ENCODE measurements at places on chromosomes 3 and 15.

DNA sequence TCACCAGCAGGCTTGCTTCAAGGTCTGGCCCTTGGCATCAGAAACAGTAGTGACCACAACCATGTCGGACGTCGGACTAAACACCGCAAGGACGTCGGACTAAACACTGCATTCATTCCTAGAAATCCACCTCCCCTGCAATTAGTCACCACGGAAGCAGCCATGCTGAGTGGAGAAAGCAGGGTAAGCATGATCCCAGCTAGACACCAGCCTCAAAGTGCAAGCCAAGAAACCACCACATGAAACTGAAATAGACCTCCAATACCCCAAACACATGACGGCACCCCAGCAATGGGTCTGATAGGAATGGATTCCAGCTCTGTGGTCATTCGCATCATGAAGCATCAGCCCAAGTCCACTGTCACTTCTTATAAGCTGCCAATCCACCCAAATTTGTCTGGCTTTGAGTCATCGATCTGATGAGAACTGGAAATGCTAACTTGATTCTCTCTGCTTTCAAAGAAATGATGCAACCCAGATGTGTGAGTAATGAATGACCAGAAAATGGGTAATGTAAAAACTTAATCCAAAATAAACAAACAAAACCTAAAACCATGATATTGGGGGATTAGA, 348.3 kb upstream of the TMCO5A start:
- DNase-seq: no peak

- no peak for DNase-seq
These were observed 82.8 kb downstream of the EBLN2 start for GRCh38 chr3:73144276-73144675.

- DNase-seq: no peak
These were observed 26.5 kb downstream of the CD200R1 start for GRCh38 chr3:112948346-112948838.

DNA sequence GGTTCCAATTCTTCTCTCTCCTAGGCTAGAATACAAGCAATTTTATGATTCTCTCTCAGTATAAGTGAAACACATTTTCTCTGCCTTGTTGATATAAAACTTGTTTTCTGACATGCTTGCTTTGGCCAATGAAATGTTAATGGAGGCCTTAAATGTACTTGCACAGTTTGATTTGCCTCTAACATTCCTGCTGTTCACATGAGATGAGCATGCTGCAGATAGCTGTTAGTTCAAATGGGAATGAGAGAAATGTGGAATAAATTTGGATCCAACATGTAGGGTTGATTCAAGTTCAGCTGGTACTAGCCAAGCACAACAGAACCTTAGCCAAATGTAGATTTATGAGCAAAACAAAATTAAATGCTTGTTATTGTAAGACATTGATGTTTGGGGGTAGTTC, 32.6 kb upstream of the FHIT start:
- no peak for DNase-seq

GRCh38 chr3:194833114-194833910, 147.6 kb downstream of the FAM43A start:
- no peak for DNase-seq

GRCh38 chr3:64440498-64440897, 215.2 kb upstream of the PRICKLE2 start:
- DNase-seq: no peak

GRCh38 chr3:82802501-82802900, 1041.1 kb upstream of the GBE1 start:
- DNase-seq: no peak

DNA sequence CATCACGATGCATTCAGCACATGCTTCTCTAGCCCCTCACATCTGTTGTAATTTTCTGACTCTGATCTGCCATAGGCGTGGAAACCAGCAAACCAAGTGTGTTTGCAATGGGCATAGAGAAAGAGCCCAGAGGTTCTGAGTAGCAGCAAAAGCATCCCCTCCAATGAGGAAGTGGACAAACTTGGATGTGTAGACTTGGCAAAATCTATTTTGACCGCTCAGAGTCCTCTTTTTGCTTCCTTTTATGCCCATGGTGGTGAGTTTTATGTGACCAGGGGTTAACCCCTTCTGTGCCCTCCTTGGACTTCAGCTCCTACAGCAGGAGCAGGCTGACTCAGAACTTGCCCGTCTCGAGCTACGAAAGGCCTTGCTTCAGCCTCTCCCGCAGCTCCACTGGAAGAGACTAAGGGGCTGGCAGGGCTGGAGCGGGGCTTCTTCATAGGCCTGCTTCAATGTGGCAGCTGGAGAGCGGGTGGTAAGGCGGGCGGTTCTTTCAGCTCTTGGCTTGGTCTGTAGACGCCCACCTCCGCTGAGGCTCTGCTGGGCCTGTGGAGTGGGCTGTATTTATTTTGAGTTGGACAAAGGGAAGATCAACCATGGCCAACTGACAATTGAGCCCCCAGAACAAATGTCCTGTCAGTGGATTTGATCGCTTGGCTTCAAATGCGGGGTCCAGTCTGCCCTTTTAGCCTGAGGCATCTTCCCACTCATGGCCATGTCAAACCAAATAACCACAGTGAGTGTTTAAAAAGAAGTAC, 6.5 kb upstream of the ETV5 start:
- DNase-seq: no peak

DNA sequence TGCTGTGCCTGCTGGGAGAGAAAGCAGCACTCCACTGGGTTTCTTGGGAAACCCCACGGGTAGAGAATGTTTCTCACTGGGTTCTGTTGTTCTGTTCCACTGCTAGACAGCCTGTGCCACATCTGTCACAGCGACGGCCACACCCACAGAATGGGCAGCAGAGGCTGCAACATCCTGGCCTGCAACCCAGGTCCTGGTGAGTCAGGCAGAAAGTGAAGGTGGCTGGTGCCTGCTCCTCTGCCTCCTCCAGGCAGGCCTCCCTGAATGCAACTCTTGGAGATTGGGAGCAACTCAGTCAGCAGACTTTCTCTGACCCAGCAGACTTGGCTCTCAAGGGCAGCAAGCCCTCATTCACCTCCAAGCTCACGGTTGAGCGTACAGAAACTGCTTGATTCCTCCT, 13.0 kb downstream of the C3orf18 start:
- no peak for DNase-seq

DNA sequence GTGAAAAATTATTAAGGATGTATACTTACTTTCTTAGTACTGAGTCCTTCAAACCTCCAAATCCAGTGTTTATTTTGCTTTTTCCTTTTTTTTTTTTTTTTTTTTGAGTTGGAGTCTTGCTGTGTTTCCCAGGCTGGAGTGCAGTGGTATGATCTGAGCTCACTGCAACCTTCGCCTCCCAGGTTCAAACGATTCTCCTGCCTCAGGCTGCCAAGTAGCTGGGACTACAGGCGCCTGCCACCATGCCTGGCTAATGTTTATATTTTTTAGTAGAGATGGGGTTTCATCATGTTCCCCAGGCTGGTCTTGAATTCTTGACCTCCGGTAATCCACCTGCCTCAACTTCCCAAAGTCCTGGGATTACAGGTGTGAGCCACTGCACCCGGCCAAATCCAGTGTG, 67.5 kb downstream of the KAT2B start:
- DNase-seq: no peak

DNA sequence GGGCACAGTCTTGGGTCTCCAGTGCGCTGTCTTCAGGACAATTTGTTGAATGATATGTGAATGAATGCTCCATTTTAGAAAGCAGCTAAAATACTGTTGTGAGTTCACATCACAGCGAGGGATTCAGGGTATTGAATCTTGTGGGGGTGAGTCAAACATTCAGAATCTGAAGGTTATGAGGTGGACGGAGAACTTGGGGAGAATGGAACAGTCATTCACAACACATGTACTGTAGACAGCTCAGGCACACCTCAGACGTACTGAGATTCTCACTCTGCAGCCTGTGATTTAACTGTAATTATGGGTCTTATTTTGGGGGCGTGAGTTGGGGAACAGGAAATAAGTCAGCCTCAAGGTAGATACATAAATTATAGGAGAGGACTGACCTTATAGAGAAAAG, 13.9 kb downstream of the CRYBG3 start:
- DNase-seq: no peak

DNA sequence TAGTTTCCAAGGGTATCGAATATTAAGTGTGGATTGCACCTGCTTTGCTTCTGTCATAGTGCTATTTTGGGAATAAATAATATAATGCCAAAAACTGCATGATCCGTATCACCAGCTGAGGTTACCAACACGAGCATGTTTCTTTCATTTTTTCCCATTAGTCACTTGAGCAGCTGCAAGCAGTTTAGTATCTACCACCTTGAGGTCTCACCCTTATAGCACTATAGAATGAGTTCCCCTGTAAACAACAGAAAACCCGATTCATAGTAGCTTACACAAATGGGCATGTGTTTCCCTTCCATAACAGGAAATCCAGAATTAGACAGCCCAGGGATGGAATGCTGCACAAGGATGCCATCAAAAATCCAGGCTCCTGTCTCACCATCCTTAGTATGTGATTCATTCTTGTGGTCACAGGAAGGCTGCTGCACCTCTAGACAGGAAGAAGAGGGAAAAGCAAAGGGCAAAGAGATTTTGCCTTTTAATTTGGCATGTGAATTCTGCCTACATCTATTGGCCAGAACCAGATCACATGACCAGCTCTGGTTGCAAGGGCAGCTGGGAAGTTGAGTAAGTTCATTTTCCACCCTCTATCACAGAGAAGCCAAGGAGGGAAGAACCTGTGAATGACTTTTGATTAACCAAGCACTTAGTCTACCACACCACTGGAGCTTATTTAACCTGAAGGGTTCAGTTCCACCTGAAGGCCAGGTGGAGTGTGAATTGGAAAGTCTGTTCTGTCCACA, 91.3 kb upstream of the SLC25A36 start:
- DNase-seq: no peak

GRCh38 chr3:46414739-46415138, 7.7 kb downstream of the CCRL2 start:
- DNase-seq: no peak

- no peak for DNase-seq
These were observed 118.7 kb downstream of the NUP210 start for GRCh38 chr3:13301286-13301987.

- no peak for DNase-seq
These were observed 5.9 kb upstream of the ADGRG7 start for GRCh38 chr3:100603469-100603868.

- DNase-seq: no peak
These were observed 75.7 kb downstream of the FAM43A start for GRCh38 chr3:194761384-194761783.

DNA sequence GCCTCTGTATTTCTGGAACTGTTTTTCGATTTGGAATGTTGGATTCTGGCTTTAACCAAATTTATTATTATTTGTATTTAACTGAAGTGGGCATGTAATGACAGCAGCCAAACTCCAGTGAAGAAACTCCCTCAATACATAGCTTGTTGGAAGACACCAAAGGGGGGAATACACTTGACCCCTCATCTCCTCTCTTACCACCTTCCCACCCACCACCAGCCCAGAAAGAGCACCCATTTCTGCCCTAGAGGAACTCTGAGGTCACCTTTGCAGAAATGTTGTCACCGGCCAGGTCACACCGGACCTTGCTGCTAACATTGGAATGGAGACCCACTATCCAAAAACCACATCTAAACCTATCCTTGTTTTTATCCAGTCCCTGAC, 58.6 kb upstream of the CA12 start:
- DNase-seq: no peak

- DNase-seq: no peak
These were observed 106.5 kb downstream of the ASB7 start for GRCh38 chr15:100708916-100709315.

GRCh38 chr3:139653582-139653981, 24.2 kb downstream of the NMNAT3 start:
- DNase-seq: no peak

GRCh38 chr15:37038716-37039106, 61.6 kb downstream of the MEIS2 start:
- no peak for DNase-seq

DNA sequence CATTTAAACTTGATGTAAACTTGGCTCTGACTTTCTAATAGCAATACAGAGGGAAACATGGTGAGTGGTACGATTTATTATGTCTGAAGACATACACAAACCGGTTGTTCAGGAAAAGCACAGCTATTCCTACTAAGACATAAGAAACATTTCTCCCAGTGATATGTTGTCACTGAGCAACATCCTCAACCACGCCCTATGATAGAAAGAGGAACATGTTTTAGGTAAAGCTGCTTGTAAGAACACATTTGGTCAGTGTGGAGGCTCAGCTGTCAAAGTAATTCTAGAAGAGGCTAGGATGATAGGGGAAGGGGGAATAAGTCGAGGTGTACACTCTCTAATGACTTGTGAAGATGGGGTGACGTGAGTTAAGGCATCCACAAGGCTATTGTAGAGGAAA, 42.7 kb upstream of the B3GNT5 start:
- DNase-seq: no peak

- DNase-seq: no peak
These were observed 4.8 kb upstream of the BCL6 start for GRCh38 chr3:187750006-187750512.

DNA sequence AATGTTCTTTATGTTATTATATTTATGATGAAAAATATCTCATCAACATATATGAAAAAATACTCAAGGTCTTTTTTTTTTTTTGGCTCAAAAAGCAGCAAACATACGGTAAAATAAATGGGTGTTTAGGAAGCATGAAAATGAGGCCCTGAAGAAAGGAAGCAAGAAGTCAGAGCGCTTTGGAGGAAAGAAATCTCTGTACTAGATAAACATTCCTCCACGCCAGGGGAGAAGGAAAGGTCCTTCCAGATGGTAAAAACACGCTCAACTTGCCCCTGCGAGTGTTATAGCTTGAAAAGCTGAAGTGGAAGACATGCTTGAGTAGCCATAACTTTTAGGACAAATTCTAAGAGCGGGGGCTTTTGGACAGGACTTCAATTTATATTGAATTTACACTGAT, 52.9 kb downstream of the FEM1B start:
- DNase-seq: no peak

DNA sequence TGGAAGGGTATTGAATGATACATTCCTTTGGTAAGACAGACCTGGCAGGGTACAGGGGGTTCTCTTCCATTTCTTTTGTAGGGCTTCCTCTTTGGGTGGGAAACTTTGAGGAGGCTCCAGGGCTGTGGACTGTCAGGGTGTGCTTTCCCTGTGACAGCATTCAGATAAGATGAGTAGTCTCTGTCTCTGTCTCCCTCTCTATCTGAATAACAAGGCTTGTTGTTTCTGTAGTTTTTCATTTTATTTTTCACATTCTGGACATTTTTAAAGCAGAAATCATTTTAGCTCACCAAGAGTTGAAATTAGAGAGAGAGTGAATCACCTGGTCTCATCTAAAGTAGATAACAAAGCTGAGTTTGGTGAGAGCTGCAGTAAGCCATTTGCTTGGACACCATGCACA, 100.8 kb upstream of the TPM1 start:
- DNase-seq: no peak

DNA sequence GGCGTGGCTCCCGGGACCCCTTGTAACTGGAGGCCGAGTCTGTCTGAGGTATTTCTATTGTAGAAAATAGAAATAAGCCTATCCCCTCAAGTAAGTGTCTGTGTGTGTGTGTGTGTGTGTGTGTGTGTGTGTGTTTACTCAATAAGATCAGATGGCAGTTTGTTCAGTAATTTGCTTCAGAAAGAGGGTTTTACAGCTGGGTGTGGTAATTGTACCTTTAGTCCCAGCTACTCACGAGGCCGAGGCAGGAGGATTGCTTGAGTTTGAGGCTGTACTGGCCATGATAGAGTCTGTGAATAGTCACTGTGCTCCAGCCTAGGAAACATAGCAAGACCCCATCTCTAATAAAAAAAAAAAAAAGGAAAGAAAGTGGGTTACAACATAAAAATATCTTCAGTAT, 8.7 kb downstream of the SPINT1 start:
- no peak for DNase-seq

Data from activated CD8-positive, alpha-beta memory T cell treated with anti-CD3 and anti-CD28 coated beads for 48 hours (primary cell).